Stimulated activated CD4-positive, alpha-beta T cell treated with anti-CD3 and anti-CD28 coated beads, Interleukin-12 subunit alpha, Interleukin-12 subunit beta, amount 100 ng/mL, for 48 hours (primary cell): ENCODE measurements at places on chromosomes 1 and 21.

GRCh38 chr1:240941701-240942370 lies 329.9 kb upstream of the GREM2 start:
- DNase-seq = no peak

DNA sequence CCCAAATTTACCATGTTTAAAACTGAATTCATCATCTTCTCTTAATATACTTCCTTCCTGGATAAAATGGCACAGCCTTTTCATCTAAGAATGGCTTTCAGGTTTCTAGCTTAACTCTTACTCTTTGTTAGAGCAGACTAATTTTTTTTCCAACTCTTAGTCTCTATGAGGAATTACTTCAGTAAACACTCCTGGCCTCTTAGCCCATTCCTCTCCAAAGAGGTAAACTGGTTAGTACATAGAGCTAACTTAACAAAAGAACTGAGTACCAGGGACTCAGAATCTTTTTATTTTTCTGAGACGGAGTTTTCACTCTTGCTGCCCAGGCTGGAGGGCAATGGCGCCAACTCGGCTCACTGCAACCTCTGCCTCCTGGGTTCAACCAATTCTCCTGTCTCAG lies 21.1 kb downstream of the FOXJ3 start:
- DNase-seq = no peak

- DNase-seq = no peak
These were observed 2.5 kb upstream of the LEFTY1 start for GRCh38 chr1:225891229-225891972.

DNA sequence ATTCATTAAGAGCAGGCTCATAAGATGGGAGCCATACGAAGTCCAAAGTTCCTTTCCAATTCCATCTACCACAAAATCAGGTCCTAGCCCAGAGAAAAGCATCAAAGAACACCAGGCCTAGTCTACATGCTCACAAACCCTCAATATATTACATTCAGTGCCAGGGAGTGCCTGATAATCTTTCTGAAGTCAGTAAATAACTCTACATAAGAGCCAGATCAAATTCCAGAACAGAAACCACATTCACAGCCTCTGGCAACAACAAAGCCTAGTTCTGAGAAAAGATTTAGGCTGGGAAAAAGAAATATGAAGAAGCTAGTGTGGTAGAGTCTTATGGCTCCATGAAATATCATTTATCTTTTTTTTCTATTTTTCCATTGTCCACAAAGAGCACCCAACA lies 40.5 kb upstream of the RBBP5 start:
- DNase-seq = no peak

DNA sequence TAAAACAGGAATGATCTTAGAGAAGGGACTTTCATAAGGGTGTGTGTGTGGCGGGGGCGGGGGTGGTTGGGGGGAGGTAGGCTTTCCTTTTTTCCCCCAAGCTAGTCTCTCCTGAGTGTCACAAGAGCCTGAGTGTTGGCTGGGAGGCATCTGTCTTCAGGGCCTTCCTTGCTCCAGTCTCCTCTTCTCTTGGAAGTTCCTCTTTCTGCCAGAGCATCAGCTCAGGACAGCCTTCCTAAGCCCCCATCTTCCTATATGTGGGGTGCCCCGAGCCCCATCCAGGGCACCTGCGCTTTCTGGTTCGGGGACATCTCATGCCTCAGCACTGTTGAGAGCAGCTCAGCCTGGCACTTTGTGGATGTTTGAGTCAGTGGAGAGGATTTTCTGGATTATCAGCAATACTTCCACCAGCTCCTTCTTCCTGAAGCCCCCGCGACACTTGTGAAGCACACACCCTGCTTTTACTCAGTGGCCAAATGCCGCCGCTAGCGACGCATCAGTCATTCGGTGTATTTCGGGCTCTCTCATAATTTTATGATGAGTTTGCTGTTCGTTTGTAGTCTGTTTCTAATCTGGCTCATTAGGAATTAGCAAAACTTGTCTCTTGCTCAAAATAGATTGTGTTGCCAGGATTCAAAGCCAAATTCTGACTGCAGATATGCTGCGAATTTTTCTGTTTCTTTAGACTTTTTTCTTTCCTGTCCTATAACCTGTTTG lies 61.7 kb downstream of the GALNT2 start:
- DNase-seq = no peak

- no peak for DNase-seq
These were observed at the start of gene SMPDL3B for GRCh38 chr1:27934818-27935549. TSS of gene SMPDL3B (plus strand) at chr1:27935000. CDS start at chr1:27935184, 184 bp downstream.

DNA sequence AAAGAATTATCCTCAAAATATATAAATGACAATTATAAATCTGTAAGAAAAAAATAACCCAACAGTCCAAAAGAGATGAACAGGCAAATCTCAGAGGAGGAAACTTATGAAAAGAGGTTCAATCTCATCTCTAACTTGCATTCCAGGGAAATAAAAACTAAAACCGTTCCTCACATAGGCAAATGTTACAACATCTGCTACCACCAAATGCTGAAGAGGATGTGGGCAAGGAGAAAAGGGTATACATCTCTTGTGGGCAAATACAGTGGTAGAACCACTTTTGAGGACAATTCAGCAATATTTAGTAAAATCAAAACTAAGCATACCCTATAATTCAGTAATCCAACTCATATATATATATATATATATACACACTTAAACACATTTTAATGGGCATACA lies 33.7 kb upstream of the SGIP1 start:
- DNase-seq = no peak

DNA sequence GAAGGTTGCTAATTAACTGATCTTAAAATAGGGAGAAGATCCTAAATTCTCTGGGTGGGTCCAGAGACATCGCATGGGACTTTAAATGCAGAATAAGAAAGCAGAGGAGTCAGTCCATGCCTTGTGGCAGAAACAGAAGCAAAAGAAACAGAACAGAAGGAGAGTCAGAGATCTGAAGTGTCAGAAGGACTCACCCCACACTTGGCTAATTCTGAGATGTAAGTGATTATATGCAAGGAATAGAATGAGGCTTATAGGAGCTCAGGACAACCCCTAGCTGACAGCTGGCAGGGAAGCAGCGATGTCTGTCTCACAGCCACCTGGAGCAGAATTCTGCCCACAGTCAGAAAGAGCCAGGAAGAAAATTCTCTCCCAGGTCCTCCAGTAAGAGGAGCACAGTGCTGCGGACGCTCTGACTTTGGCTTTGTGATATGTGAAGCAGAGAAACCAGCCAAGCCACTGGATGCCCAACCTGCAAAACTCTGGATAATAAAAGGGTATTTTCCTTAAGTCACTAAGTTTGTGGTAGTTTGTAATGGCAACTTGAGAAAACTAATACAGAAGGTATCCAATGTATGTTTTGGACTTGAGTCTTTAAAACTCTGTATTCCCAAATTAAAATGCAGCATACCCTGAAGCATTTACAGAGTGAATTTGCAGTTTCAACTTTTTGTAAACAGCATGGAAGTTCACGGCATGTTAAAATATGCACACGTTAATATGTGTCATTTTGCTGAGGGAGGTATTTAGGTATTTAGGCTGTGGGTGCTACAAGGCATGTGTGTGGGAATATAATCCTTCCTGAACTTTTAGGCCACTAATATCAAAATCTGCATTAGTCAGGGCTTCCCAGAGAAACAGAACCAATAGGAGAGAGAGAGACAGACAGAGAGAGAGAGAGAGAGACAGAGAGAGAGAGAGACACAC lies 388.5 kb downstream of the PCP4 start:
- no peak for DNase-seq

DNA sequence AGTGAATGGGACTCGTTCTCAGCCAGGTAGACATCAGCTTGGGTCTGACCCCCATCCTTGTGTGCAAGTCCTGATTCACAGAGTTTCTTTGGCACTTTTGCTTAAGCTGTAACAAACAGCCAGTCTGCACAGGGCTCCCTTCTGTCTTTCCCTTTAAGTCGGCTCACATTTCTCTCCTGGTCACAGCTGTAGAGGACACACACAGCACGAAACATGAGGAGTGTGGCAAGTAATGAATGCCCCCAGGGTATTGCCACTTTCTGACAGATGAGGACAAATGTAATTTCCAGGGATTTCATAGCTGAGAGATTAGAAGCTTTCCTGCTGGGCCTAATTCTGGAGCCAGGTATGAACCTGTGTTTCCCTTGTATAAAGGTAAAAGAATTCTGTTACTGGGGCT lies 423.5 kb downstream of the KIF26B start:
- DNase-seq = no peak

GRCh38 chr1:180927841-180928240 lies 15.1 kb downstream of the KIAA1614 start:
- DNase-seq = no peak

GRCh38 chr1:28280977-28281381 lies 21.7 kb downstream of the SESN2 start:
- no peak for DNase-seq

DNA sequence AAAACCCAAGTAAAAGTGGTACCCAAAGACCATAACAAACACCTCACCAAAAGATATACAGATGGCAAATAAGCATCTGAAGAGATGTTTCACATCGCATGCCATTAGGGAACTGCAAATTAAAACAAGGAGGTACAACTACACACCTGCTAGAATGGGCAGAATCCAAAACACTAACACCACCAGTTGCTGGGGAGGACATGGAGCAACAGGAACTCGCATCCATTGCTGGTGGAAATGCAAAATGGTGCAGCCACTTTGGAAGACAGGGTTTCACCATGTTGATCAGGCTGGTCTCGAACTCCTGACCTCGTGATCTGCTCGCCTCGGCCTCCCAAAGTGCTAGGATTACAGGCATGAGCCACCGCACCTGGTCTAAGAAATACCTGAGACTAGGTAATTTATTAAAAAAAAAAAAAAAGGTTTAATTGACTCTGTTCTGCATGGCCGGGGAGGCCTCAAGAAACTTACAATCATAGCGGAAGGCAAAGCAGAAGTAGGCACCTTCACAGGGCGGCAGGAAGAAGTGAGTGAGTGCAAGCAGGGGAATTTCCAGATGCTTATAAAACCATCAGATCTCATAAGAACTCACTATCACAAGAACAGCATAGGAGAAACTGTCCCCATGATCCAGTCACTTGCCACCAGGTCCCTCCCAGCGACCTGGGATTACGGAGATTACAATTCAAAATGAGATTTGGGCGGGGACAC lies 30.2 kb upstream of the PRSS38 start:
- DNase-seq = no peak

DNA sequence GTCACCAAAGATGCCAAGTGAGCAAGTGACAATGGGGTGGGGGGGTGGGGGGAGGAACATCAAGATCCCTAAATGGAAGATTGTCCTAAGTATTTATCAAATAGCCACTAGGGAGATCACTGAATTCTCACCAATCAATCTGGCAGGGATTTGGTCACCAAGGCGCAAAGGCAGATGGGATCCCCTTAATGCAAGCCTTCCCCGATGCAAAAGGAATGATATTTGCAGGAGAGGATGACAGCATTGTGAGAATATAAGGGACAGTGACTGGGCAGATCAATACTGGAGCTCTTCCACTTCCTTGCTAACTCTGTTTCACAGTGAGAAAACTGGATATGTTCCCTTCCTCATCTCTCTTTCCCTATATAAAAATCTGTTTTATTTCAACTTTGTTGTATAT lies 40.9 kb downstream of the DUSP10 start:
- DNase-seq = no peak

- no peak for DNase-seq
These were observed 175.6 kb downstream of the TBX15 start for GRCh38 chr1:118812555-118812954.

DNA sequence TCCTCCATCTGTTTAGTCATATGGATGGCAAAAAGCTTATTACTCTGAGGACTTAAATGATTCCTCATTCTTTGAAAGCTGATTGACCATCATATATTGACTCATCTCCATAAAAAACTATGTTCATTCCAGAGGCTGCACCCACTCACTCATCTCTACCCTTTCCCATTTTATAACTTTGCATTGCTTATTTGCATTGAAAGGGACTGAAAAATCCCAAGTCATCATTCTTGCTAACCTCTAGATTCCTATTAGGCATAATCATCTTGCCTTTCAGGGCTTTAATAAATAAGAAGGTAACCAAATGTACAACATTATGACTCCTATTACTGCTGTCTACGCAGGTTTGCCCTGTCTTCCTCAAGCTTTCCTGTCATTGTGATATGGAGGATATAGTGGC lies 1180.3 kb upstream of the B3GALT2 start:
- DNase-seq = no peak

DNA sequence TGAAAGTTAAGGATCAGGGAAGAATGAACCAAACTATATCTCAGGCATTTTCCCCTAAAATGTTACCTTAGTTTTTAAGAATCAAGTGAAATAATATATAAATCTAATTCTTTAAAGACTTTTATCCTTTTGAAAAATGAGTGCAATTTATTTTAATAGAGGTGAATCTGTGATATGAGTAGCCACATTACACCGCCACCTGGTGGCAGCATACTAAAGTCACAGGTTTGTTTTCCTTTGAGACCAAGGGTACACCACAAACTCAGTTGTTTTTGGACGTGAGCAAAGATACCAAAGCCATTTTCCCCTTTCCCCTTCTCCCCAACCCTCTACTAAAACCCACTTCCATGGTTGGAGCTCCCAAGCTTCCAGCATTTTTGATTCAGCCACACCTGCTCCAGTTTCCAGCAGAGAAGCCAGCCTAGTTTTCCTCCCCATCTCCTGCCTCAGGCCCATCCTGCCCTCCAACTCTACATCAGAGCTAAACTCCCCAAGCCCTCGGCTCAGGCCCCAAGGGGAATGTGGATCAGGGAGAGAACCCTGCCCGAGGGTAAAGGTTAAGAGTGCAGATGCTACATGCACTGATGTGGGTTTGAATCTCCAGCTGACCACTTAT lies 22.9 kb upstream of the LDLRAP1 start:
- peak; percentile 59 for DNase-seq

GRCh38 chr1:1306661-1307260 lies 969 bp downstream of the ACAP3 start:
- DNase-seq = no peak

GRCh38 chr1:24311741-24312140 lies 7.4 kb upstream of the GRHL3 start:
- no peak for DNase-seq

DNA sequence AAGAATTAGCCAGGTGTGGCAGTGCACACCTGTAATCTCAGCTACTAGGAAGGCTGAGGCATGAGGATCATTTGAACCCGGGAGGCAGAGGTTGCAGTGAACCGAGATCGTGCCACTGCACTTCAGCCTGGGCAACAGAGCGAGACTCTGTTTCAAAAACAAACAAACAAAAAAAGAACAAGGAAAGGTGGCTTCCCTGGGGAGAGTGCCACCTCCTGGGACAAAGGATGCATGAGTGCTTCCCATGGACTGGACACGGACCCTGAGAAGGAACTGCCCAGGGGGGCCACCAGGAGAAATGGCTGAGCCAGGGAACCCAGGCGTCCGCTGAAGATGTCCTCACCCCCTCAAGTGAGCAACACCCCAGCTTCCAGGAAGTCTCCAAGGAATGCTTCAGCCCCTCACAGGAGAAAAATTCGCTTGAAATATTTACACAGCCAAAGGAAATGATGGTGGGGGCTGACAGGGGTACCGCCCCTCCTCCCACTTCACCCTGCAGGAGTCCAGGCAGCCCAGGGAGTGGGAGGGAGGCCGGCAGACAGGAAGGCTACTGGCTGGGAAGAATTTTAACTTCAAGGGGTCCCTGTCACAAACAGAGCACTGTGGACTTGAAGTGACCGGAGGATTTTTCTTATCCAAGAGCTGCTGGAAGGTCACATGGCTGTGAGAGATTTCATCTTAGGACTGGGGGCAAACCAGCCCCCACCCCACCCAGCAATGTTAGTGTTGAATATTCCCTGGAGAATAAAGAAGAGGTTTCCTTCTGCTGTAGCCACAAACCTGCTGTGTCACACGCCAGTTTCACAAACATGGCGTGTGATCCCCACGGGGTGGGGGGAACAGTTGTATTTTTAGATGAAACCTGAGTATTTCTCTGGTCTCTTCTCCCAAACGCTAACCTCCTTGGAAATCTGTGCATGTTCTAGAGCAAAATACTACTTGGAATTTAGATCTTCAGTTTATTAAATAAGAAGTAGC lies 90.8 kb upstream of the SLC25A33 start:
- DNase-seq = no peak
